NCI-H774 (cell line): ENCODE measurements at places on chromosomes 1 and 21.

DNA sequence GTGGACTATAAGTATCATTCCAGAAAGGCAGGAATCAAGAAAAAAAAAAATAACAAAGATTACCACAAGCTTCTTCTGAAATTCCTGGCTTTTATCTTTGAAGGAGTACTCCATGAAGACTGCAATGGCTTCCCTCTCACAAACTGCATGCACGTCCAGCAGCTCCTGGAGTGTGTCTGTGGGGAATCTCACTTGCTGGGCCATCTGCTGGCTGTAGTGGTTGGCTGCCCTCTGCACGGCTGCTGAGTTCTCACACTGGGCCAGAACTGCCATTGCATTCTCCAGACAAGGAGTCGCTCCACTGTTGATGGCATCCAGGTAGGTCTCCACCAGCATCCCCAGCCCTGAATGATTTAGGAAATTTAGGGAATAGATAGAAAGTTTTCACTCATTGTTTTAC lies 23.3 kb upstream of the GBP2 start:
- DNase-seq = no peak

DNA sequence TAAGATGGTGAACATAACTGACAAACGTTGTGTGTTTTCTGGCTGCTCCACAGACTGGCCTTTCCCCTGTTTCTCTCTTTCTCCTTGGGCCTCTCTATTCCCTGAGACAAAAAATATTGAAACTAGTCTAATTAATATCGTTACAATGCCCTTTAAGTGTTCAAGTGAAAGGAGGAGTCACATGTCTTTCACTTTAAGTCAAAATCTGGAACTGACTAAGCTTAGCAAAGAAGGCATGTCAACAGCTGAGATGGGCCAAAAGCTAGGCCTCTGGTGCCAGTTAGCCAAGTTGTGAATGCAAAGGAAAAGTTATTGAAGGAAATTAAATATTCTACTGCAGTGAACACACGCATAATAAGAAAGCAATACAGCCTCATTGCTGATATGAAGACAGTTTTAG lies 32.2 kb upstream of the FCRL3 start:
- DNase-seq = no peak

- DNase-seq = no peak
These were observed 5.2 kb downstream of the ADPRS start for GRCh38 chr1:36093929-36094328.

GRCh38 chr1:34115233-34115632 lies 49.8 kb downstream of the CSMD2 start:
- no peak for DNase-seq

GRCh38 chr1:64357422-64357821 lies 112.5 kb upstream of the CACHD1 start:
- no peak for DNase-seq

- no peak for DNase-seq
These were observed 126.2 kb upstream of the SMYD2 start for GRCh38 chr1:214154596-214155292.

- no peak for DNase-seq
These were observed 115.8 kb downstream of the C1orf94 start for GRCh38 chr1:34292472-34292871.

GRCh38 chr1:91797164-91797563 lies 88.8 kb downstream of the TGFBR3 start:
- DNase-seq = no peak

DNA sequence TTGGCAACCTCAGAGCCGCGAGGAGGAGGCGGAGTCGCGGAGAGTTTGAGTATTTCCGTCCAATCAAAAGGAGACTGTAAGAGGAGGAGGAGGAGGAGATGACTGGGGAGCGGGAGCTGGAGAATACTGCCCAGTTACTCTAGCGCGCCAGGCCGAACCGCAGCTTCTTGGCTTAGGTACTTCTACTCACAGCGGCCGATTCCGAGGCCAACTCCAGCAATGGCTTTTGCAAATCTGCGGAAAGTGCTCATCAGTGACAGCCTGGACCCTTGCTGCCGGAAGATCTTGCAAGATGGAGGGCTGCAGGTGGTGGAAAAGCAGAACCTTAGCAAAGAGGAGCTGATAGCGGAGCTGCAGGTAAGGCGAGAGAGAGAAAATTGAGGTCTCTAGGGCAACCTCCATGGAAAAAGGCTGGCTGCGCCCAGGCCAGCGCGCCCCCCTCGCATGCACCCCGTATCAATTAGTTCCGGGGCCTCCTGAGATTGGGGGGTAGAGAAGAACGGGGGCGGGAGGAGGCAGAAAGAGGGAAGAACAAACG lies at the start of gene PHGDH:
TSS of gene PHGDH (plus strand) at position 131 of the 538 bp plus-strand sequence. CDS start at position 220, 89 bp downstream.
- peak; percentile 83 for DNase-seq
